ENCODE measurements at places on chromosomes 2 and 18.
A peak's percentile ranks its signal among the peaks of the same experiment; 100 is the strongest.

GRCh38 chr18:50973367-50974126 lies 5.7 kb downstream of the ELAC1 start:
- no peak for DNase-seq

- DNase-seq, result no peak
Measured at GRCh38 chr18:74819433-74820059, 221.9 kb downstream of the ZNF407 start.

DNA sequence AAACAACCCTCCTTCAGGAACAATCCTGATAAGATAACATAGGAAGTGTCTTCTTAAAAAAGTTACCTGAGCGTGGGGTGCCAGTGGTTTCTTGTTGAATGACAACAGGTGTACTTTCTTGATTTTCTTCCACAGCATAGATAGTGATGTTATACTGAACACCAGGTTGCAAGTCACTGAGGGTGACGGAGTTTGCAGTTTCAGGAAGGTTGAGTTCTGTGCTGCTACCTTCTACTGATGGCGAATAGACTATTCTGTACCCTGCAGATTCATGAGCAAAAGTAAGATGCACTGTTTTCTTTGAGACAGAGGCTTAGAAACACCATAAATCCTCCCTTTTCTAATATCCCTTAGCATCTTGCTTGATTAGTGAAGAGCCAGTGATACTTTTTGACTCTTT lies 28.8 kb downstream of the FN1 start:
- DNase-seq, result no peak

DNA sequence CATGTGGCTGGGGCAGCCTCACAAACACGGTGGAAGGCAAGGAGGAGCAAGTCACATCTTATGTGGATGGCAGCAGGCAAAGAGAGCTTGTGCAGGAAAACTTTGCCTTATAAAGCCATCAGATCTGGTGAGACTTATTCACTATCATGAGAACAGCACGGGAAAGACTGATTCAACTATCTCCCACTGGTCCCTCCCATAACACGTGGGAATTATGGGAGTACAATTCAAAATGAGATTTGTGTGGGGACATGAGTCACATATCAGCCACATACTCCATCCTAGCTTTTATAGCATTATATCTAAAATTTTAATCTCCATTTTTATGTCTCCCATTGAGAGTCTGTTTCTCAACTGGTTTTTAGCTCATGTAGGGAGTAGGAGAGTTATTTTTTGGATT lies 45.7 kb downstream of the ICOS start:
- no peak for DNase-seq

DNA sequence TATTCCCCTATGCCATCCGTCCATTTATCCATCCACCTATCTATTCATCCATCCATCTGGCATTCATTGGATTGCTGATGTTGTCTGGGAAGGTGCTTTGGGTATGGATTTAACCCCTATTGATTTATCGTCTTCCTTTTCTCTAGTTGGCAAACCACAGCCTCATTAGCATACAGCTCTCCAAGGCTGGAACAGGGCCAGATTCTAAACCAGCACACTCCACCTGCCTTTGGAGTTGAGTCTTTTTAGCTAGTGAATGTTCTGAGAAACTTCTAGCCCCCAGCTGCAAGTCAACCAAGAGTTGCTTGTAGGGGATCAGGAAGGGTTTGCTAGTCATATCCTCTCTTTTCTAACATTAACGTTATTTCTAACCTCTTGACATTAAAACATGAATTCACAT lies 90.7 kb downstream of the NRP2 start:
- DNase-seq, result no peak

- no peak for DNase-seq
Measured at GRCh38 chr2:55103046-55103445, 52.8 kb upstream of the RTN4 start.

DNA sequence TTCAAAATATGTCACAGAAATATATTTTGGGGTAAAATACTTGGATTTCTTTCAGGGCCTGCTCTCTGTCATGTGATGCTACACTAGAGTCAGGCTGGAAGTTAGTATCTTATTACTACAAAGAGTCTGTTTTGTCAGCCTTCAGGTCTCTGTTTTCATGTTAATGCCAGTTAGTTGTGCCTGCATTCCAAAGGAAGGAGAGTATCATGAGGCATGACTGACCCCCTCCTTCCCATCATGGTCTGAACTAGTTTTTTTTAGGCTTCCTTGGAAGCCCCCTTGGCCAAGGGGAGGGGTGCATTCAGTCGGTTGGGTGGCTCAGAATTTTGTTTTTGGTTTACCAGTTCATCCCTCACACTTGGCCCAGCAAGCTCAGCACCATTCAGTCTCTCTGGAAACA lies 318.0 kb downstream of the ALK start:
- no peak for DNase-seq

DNA sequence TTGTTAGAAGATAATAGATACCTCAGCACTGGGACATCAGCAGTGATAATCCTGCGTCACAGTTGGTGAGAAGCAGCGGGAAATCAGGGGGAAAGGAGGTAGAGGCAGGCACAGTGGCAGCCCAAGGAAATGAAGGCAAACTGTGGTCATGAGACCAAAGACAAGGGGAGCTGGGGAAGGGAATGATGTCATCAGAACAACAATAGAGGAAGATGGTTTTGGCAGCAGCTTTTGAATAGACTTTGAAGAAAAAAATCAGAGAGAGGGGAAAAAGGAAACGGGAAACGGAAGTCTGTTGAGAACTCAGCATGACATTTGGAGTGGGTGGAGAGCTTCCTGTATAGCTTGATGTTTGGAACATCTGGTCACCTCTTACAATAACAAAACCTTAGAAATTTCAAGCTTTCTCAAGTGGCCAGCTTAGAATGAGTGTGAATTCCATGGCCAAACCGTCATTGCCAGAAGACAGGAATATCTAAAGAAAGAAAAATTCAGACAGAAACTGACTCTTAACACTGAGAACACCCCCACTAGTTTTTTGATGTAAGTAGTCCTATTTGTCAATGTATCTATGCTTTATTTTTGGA lies 18.4 kb upstream of the YES1 start:
- no peak for DNase-seq

- no peak for DNase-seq
Measured at GRCh38 chr2:27989149-27989548, 98.6 kb downstream of the BABAM2 start.

DNA sequence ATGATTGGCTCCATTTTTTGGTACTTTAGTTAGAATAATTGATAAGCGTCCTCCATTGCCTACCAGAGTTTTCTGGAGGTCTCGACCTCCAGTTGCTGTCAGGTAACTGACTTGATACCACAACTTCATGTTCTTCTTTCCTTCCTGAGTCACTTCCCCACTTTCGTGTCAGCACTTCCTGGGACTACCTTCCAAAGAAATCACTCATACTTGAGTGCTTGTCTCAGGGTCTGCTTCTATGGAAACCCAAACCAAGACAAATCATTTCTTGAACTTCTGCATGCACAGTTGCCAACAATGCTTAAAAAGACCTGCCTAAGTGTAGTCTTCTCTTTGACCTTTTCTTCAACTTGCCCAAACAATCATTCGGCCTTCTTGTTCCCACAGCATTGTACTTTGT lies 210.3 kb upstream of the ETAA1 start:
- no peak for DNase-seq

GRCh38 chr18:60146220-60146960 lies 226.2 kb downstream of the MC4R start:
- no peak for DNase-seq

- no peak for DNase-seq
Measured at GRCh38 chr18:59960272-59960671, 60.5 kb downstream of the PMAIP1 start.

GRCh38 chr2:225041851-225042799 lies at the start of gene DOCK10:
Gene DOCK10 (minus strand): TSS chr2:225042468. CDS start chr2:225042374, 94 bp downstream.
- peak; percentile 26 for DNase-seq

DNA sequence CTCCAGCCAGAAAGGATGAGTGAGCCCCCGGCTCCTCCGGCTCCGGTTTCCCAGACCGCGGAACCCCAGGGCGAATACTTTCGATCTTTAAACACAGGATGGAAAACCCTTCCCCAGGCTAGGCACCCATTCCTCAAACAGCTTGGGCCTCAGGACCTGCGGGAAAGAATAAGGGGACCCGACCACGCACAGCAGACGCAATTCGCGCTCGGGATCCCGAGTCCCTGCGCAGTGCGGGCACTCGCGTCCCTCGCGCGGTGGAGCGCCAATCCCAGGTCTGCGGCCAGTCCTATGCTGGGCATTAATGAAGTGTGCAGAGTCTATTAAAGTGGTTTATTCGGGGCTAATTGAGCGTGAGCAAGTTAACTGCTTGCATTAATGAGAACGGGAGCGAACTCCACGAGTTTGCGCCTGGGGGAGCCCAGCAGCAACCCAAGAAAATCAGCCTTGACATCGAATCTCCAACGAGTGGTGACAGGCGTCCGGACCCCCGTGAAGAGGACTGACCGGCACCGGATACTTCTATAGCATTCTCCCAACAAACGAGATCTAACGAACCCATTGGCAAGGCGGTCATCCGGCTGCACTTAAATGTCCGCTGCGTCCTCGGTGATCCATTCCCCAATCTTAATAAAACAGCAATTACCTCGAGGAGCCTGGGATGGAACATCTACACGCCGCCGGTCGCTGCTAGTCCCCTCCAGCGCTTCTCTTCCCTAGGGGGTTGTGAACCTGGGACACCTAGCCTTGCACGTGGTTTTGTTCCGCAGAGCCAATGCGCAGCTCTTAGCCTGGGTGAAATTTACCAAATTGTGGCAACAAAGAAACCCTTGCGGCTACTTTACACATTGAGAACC lies 1.6 kb downstream of the OSR1 start:
- no peak for DNase-seq

DNA sequence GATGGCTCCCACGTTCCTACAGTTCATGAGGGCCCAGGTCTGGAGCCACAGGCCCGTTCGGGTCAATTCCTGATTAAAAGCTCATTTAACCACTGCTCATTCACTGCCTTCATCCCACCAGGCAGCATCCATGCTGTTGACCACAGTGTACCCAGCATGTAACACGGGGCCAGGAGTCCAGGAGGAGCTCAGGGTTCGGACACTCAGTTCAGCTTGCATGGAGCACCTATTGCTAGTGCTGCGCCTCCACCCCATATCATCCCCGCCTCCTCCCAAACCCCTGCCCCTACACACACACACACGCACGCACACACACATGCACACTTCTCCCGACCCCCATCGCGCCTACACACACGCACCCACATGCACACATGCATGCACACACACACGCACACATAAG lies 72.9 kb upstream of the SNTG2 start:
- DNase-seq, result no peak

- no peak for DNase-seq
Measured at GRCh38 chr2:131030478-131030971, 62.7 kb downstream of the FAM168B start.

DNA sequence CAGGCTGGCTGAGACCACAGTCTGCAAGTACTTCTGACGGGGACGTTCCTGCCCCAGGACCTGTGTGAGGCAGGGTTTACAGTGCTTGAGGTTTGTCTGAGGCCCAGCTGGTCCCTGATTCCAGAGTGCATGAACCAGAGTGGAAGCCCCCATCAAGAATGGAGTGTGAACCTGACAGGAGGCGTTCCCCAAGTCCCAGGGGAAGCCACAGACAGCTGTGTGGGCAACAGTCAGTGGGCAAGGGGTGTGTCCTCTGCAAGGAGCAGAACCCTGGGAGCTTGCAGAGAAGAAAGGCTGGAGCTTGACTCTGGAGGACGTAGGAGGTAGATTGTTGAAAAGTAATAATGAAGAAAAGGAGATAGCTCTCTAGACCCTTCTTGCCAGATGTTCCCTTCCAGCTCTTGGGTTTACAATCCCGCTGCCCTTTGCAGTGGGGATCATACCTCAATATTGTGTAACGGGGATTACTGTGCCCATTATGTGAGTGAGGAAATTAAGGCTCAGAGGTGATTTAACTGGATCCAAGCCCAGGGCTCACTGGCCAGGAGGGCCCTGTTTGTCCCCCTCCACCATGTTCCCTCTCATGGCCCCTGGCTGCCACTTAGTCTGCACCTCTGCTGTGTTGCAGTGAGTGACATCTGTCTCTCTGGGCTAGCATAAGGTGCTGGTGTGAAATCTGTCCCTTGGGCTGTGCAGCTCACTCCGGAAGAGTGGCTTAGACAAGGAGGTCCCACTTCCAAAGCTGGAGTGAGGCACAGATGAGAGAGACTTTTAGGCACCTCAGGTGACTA lies 6.2 kb downstream of the DBI start:
- DNase-seq, result no peak

DNA sequence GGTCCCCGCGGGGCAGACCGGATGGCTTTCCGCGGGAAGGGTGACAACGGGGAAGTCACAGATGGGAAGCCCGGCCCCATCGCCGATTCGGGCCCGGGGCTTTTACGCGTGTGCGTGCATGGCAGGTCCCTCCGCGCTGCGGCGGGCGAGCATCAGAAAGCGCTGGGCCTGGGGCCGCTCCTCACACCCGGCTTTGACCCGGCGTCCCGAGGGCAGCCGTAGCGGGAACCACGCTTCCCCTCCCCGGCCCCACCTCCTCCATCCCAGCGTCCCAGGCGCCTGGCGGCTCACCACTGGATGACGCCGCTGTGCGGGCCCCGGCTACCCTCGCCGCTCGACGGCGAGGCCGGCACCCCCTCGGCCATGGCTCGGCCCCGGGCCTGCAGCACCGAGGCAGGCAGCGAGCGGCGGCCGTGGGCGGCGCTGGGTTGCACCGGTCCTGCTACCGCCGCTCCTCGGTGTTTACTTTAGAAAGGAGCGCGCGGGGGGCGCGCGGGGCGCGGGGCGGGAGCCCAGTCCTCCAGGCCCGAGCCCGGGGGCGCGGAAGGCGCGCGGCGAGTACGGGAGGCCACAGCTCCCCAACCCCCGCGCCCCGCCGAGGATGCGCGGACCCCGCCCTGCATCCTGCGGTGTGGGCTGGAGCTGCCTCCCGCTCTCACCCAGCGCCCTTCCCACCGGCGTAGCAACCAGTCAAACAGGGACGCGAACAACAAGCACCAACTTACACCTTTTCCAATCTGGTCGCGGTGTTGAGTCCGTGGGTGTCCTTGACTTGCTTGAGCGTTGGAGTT lies 806 bp downstream of the RFX8 start:
- DNase-seq, result no peak

DNA sequence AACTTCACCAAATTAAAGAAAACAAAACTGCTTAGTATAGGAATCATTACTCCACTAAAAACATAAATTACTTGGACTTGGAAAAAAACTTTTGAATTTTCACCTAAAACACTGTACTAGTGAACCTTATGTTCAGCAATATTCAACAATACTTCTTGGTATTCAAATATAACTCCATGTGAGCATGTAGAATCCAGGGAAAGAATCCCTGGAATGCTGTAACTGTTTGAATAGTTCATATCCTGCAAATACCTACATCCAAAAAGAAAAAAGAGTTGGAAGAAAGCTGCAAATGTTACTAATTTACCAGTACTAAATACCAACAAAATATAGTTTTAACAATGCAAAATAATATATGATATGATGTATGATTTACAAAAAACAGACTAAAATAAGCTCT lies 65.4 kb downstream of the IKZF2 start:
- no peak for DNase-seq

GRCh38 chr2:142603759-142604158 lies 273.7 kb upstream of the KYNU start:
- DNase-seq, result no peak

- DNase-seq, result no peak
Measured at GRCh38 chr2:19764998-19765397, 136.8 kb downstream of the TTC32 start.
